ENCODE measurements at places on chromosomes 5 and 9. TPM values are rescaled to one million over a fixed set of nuclear protein-coding genes. Genes with fewer than 3 reads are reported as not detected.

GRCh38 chr5:32172923-32173266 lies 1.2 kb downstream of the GOLPH3 start:
- H3K27me3 ChIP-seq, result no peaks in the 10 kb centered on the region
- H3K27ac ChIP-seq, result peak overlapping the region; percentile 99
- peak overlapping the region; percentile 95 for H3K4me3 ChIP-seq
- no peak for DNase-seq

The IFNA13 gene
- not detected for total RNA-seq

- DNase-seq, result no peak
- no peaks in the 10 kb centered on the region for H3K27me3 ChIP-seq
- H3K4me1 ChIP-seq, result no peaks in the 10 kb centered on the region
- H3K27ac ChIP-seq, result no peak overlapping the region
- no peak overlapping the region for H3K4me3 ChIP-seq
- H3K36me3 ChIP-seq, result no peaks in the 10 kb centered on the region
Observed at GRCh38 chr9:116096046-116096445, 57.5 kb upstream of the PAPPA start.

The PDGFRB gene
- 9.0 TPM for total RNA-seq

DNA sequence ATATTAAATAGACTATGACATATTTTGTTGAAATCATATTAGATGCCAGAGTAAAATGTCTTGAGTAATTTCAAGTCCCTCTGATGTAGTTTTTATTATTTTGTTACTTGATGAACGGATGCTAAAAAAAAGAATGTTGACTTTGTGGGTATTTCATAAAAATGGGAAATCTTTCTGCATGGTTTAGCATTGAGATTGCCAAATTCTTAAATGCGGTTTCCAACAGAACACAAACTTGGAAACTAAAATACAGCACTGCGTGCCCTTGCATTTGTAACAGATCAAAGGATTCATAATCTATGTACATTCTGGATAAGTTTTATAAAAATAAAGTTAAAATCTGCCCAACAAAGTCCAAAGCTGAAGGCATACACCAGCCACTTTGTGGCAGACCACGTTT lies 425.5 kb upstream of the DAB2 start:
- H3K27me3 ChIP-seq, result peaks cover 56% of the 10 kb centered on the region
- H3K27ac ChIP-seq, result no peak overlapping the region
- no peak overlapping the region for H3K4me3 ChIP-seq

Data from natural killer cell treated with Interleukin-12 subunit alpha and Interleukin-12 subunit beta and Interleukin-15 and Interleukin-18, amount 100 ng/mL, for 72 hours (primary cell).